ENCODE measurements at places on chromosomes 1 and 21.

- DNase-seq: peak; percentile 48
Measured at GRCh38 chr1:51234721-51235425, 1.2 kb upstream of the RNF11 start.

- DNase-seq: no peak
Measured at GRCh38 chr21:32337206-32337605, 38.6 kb downstream of the MRAP start.

DNA sequence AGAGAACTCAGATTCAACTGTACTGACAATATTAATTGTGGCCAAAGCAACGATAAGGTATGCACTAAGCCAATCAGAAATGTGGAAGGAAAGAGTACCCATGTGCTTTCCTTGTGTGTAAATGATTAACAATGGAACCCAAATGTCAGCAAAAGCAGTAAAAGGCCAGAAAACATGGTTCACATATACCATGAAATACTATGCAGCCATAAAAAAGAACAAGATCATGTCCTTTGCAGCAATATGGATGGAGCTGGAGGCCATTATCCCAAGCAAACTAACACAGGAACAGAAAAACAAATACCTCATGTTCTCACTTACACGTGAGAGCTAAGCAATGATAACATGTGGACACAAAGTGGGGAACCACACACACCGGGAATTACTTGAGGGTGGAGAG, 78.5 kb downstream of the SUSD4 start:
- DNase-seq: no peak

DNA sequence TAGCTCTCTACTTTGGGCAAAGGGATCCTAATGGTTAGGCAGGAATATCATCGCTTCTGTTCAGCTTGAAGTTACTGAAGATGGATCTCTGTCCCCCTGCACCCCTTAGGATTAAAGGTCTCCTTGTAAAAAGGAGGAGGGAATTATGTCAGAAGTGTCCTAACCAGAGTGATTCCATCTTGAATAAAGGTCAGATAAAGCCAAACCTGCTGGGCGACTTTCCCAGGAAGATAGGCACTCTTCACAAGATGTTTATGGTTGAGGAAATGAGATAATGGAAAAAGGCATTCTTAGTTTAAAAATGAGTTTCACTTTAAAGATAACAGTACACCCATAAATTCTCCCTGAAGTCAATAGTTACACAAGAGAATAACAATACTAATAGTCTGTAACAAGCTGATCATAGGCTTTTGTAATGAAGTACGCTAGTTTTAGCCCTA, 1.7 kb upstream of the NENF start:
- DNase-seq: no peak

DNA sequence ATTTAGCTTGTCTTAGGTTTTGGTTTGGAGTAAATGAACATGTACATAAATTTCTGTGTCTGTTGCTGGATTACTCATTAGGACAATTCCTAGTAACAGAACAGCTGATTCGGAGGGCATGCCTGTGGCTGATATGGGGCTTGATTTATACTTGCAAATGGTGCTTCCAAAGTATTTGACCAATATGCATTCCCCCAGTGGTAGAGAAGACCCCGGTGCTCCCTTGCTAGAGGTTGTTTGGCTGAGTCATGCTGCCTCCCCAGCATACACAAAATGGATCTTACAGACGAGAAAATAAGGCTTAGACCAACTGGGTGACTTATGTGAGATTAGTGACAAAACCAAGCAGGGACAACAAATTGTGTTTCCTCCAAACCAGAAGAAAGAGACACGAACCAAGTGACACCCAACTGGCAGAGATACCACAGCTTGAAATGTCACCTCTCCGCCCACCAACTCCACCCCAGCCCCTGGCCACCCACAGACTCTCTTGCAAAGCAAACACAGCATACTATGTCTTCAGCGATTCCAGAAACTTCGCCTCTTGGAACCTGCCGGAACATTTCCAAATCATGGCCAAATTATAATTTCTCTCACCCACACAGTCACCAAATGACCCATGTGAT, 75.9 kb upstream of the ETS2 start:
- DNase-seq: no peak

GRCh38 chr21:31111093-31111492, 72.8 kb upstream of the KRTAP19-8 start:
- no peak for DNase-seq

DNA sequence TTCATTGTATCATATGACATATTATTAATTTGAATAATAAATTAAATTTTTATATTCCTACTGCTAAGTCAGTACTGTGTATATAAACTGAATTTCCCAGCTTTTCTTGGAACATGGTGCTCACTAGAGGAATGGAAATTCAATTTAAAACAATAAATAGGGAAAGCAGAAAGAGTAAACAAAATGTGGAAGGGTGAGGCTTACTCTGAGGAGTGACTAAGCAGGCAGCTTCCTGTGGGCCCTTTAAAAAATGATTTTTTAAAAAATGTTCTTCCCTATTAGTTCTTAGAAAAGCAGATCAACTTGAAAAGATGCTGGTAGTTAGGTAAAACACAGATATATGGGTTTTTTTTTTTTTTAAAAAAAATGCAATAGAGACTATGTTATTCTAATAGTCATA, 49.5 kb upstream of the S1PR1 start:
- no peak for DNase-seq

DNA sequence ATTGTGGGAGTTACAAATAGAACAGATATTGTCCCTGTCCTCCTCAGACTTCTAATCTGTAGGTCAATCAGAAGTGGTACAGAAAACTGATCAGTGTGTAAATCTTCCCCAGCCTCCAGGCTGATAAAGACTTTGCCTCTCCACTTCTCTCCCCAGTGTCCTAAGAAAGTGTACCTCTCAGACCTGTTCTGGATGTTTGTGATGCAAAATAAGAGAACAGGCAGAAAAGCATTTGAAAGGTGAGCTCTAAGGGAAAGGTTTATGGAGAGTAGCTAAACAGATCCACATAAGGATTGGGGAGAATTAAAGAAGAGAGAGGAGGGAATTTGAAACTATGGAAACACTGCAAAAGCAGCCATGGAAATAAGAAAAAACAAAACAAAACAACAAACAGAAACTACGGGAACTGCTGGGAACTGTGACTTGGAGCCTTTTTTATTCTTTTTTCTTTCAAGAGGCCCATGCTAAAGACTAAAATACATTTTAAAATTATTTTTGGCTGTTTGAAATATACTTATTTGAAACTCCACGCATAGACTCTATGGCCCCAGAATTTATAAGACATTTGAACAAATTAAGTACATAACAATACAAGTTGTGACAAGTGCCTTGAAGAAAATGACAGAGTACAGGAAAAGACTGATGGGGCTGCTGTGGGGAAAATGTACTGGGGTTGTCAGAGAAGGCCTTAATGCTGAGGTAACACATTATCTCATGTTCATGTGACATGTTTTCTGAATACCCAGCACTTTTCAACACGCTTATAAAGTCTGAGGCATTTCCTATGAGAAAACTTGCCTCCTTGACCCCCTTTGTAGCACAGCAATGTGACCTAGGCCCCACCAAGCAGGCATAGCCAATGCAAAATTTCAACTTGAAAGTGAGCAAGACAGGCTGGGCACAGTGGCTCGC, 51.2 kb downstream of the TRAF5 start:
- no peak for DNase-seq

DNA sequence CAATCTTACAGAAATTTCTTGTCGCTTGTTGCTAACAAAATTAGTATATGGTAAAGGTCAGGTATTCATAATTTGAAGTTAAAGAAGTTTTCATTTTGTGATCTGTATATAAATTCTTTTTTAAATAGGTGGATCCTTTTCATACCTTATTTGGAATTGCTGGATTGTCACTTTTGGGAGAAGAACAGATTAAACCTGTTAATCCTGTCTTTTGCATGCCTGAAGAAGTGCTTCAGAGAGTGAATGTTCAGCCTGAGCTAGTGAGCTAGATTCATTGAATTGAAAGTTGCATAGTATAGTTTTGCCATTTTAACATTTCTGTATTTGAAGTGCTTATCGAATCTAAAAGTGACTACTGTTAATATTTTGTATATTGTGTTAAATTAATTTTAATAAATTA, 2.3 kb upstream of the MSH4 start:
- no peak for DNase-seq

GRCh38 chr1:206582971-206583706, 29.1 kb downstream of the EIF2D start:
- DNase-seq: no peak

- DNase-seq: no peak
Measured at GRCh38 chr1:110714374-110714995, 39.7 kb upstream of the KCNA3 start.

- DNase-seq: no peak
Measured at GRCh38 chr1:41901551-41901950, 17.2 kb downstream of the HIVEP3 start.

GRCh38 chr1:24484199-24484598, 18.4 kb upstream of the RCAN3 start:
- DNase-seq: no peak

DNA sequence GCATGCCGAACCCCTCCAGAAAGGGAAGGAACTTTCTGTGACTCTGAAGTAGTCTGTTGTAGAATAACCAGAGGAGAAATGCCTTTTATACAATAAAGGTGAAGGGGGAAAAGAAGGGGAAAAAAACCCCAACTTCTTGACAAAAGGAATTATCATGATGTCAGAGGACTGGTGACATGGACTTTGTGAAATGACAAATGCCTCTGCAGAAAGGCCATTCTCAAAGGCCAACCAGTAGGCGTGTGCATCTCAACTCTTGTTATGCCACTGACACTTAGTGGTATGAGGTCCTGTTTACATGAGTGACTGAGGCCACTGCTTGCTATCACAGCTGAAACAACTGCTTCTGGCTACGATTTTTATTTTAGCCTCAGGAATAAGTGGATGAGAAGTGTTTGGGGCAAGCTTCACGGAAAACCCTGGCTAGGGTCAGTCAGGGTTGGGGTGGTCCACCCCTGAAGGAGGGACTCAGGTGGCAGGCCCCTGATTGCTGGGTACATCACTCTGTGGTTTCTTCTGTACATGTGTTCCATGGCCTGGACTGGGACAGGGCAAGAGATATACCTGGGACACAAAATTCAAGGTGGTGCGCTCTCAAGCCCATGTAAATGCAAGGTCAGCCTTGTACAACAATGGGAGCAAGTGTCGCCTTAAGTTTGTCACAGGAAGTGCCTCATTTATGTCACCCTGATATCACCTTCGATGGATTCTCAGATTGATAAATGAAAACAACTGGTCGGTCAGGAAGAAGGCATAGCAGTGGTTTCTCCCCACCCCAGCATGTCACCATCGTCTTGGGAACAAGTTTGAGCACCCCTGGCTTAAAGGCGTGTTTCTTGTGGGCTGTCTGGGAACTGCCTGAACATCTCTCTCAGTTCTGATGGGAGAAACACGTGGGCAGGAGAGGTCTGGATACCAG, 12.4 kb downstream of the RUNX1 start:
- DNase-seq: peak; percentile 12

- no peak for DNase-seq
Measured at GRCh38 chr21:16978309-16978895, 534.4 kb upstream of the CXADR start.

GRCh38 chr1:62093261-62093660, 101.4 kb upstream of the L1TD1 start:
- DNase-seq: no peak

DNA sequence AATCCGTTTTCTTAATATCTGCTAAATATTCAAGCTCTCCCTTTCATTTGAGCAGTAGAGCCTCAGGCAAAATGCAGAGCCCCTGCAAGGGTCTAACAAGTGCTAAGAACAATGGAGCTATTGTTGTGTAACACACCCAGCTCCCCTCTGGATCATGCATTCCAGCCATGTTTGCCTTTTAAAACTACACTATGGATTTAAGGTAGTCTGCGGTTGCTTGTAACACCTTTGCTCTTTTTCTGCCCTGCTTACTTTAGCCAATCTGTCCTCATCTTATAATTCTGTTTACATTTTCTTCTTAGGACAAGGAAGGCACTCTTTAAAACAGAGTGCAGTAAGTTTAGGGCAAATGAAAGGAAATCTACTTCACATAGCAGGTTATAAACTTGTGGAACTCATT, 60.0 kb upstream of the C1orf105 start:
- peak; percentile 66 for DNase-seq

DNA sequence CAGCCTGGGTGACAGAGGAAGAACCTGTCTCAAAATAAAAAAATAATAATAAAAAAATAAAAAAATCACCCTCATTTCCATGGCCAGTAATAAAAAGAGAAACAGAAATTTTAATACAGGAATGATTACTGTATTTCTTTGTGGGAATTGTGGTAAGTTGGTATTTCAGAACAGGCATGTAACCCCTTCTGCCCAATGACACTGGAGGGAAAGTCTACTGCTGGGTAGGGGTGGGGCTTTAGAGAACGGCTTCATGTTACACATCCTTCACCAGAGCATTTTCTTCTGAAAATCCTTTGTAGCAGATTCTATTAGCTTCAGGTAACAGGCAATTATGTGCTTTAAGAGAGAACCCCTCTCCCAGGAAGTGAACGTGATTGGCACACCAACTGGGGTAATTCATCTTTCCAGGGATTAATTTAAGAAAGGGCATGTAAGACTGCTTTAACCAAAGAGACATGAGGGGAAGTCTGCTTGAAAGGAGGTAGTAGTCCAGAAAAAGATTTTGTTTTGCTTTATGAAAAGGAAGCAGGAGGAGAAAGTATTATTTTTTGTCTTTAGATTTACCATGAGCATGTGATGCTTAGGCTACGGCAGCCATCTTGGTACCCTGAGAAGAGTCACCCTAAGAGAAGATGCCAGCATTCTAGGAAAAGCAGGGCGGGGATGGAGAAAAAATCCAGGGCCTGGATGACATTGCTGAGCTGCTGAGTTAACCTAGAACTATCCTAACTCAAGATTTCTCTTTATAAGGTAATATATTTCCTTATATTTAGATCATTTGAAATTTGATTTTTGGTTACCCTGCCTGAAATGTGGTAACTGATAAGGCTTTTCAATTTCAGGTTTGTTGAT, 57.7 kb upstream of the DPT start:
- no peak for DNase-seq
